ENCODE measurements at places on chromosomes 1 and 21.

DNA sequence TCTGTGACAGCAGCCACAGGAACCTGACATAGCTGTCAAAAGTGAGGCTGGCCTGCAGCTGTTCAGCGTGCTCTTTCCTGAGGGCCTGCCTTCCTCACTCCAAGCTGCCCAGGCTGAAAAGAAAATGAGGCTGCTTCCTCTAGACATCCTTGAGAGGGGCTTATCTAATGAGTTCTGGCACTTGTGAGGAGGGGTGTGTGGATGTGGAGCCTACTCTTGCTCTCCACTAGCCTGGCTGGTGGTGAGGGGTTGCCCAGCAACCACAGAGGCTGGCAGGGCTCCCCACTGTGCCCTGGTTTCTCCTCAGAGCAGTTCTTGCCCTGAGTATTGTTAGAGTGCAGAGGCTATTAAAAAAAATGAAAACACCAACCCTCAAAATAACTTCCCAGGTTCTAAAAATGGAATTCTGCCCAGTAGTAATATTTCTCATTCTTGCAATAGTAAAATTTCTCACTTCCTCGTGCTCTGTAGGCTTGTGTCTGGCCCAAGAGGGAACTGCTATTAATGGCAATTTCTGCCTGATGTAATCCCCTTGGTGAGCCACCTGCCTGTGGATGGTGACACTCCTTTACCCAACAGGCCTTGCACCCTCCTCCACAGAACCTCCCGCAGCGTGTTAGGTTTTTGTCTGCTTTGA, 52.6 kb upstream of the EPS8L3 start:
- DNase-seq = no peak

GRCh38 chr1:172483448-172483847, 39.6 kb upstream of the PIGC start:
- DNase-seq = no peak

GRCh38 chr1:147509786-147510395, 31.4 kb upstream of the BCL9 start:
- DNase-seq = no peak

DNA sequence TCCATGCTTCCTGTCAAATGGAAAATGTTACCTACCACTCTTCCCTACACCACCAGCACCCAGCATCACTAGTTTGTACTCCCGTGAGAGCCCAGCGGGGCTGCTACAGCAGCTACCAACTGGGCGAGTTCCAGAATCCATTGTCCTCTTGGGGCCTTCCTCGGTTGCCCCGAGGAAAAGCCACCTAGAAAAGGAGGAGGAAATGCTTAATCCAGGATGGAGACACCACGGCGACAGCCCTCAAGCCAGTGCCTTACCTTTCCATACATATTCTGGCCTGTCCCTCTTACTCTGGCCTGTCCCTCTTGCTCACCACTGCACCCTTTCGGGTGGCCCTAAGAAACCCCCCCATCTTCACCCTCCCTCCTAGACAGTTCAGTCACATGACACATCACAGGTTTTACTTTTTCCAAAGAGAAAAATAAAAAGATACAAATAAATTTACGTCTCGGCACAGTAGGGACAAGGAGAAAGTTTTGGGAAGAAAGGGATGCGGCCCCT, 478 bp downstream of the RIT1 start:
- no peak for DNase-seq

DNA sequence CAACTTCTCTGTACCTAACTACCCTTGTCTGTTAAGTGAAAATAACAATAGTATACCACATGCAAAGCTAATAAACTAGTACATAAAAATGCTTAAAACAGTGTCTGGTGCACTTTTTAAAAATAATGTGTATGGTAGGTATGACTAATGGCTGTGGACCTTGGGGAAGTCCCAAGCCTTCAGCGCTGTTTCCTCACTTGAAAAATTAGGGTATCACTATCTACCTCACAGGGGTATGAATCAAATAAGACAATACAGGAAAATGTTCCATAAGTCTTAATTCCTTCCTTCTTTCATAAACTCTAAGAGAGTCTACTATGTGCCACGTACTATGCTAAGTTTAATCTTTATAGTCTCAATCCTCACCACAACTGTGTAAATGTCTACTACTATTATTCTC, 32.0 kb downstream of the EGLN1 start:
- DNase-seq = no peak

DNA sequence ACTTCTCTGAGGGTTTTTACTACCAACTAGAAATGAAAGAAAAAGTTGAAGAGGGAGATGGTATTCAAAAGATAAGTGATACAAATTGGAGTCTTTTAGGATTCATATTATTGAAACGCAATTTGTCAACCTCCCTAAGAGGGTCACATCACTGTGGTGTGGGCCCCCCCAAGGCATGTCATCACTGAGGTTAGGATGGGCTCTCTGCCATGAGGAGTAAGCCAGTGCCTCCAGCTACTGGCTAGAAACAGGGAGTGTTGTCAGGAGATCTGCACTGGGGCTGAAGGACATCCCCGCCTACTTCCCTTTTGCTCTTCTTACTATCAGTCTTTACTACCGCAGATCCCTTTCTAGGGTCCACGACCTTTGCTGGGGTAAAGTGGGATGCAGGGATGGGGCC, 25.9 kb downstream of the ITSN1 start:
- DNase-seq = no peak

DNA sequence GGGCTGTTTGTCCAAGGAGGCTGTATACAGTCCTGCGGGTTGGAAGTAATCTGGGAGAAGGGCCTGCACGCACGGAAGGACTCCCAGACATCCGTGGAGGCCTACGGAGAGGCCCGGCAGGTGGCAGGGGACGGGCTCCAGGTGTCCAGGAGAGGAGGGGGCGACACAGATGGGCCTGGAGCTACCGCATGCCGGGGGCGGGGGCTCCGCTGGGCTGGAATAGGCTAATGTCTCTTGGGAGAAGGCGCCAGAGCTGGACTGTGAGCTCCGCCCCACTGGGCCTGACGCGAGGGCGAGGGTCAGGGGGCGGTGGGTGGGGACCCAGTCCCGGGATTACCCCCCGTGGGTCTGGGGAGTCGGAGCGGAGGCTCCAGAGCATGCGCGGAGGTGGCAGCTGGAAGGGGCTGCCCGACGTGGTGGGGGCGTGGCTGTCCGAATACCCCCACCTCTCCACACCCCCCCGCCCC, 659 bp downstream of the AGO1 start:
- no peak for DNase-seq

DNA sequence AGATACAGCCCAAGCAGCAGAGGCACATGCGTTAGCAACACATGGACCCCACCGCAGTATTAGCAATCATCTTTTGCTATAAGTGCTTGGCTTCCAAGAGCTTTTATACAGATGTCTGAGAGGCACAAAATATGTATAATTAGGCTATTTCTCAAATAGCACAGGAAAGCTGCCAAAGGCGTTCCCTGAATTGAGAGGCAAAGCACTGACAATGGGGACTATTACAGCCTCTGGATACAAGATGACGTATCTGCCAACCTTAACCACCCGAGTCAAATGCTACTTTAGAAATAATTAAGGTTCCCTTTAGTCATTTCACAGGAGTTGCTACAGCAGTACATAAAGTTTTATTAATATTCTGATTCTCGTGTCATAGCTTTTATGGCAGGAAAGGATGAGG, 6.4 kb downstream of the STMN1 start:
- DNase-seq = no peak

DNA sequence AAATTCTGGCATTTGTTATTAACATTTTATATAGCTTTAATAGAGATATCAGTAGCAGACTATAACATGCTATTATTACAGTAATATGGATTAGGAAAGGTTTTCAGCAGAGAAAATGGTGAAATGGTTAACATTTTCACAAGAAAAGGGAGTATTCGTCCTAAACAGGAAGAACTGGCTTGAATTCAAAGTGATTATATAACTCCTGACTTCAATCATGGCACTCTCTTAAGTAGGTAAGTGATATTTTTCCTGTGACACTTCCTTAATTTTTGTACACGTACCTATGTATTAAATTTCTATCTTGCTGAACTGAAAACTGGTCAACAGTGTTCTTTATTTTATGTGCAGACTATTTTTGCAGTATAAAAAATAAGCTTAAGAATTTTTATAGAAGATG, 67.9 kb upstream of the CNN3 start:
- DNase-seq = no peak

GRCh38 chr1:147748676-147749350, 11.6 kb downstream of the GJA5 start:
- DNase-seq = no peak

DNA sequence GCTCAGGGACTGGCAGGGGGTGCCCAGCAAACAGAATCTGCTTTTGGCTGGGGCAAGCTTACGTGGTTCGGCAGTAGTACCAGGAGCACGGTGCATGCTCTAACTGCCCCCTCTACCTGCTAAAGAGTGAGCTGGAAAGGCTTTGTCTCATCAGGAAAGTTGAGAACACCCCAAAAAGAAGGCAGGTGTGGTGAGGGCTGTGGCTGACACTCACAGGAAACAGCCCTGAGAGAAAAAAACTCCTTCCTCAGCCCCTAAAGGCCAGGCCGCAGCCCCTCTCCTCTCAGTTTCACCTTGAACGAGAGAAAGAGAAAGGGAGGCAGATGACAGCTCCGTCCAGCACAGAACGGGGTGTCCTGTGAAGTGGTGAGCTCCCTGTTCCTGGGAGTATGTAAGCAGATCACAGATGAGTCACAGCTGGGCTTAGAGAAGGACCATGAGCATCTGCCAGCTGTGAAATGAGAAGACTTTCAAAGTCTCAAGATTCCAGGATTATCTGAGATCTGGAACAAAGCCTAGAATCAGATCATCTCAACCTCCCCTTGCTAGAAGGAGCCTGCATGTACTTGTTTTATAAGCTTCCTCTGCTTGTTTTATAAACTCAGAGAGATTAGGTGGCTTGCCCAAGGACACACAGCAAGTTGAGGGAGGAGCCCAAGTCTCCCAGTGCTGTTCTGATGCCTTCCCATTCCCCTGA, 13.4 kb downstream of the LAPTM5 start:
- DNase-seq = no peak

GRCh38 chr1:169048043-169048442, 58.4 kb upstream of the ATP1B1 start:
- no peak for DNase-seq

DNA sequence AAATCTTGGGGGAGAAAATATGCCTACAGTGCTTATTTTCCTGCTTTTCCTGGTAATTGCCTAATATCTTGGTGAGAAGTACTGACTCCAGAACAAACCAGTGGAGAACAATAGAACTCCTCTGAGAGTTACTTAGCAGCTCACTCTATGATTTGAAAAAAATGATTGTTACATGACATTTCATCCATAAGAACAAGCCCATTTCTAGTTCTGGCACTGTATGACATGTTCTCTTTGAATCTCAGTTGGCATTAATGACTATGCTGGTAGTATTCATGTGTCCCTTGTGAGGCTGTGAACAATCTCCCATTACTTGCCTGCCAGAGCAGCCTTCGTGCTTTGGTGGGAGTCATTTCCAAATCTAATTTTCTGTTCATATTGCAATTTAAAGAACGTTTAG, 58.0 kb downstream of the CLIC4 start:
- DNase-seq = no peak

- DNase-seq = no peak
Measured at GRCh38 chr1:148355976-148356375, 127.1 kb downstream of the PPIAL4G start.

- DNase-seq = no peak
Measured at GRCh38 chr1:33741749-33742148, 122.1 kb upstream of the HMGB4 start.

GRCh38 chr1:18736958-18737357, 106.3 kb downstream of the PAX7 start:
- DNase-seq = no peak

DNA sequence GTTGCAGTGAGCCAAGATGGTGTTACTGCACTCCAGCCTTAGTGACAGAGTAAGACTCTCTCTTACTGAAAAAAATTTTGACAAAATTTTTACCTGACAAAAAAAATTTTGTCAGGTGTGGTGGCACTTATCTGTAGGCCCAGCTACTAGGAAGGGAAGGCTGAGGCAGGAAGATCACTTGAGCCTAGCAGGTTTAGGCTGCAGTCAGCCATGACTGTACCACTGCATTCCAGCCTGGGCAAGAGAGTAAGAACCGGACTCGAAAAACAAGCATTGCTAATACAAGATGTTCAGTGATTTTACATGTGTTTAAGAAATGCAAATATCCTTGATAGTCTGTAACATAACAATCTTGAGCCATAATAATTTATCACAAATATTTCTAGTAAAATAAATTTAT, 46.9 kb downstream of the USP48 start:
- DNase-seq = no peak

- DNase-seq = no peak
Measured at GRCh38 chr1:151403612-151404011, 4.2 kb downstream of the PSMB4 start.

DNA sequence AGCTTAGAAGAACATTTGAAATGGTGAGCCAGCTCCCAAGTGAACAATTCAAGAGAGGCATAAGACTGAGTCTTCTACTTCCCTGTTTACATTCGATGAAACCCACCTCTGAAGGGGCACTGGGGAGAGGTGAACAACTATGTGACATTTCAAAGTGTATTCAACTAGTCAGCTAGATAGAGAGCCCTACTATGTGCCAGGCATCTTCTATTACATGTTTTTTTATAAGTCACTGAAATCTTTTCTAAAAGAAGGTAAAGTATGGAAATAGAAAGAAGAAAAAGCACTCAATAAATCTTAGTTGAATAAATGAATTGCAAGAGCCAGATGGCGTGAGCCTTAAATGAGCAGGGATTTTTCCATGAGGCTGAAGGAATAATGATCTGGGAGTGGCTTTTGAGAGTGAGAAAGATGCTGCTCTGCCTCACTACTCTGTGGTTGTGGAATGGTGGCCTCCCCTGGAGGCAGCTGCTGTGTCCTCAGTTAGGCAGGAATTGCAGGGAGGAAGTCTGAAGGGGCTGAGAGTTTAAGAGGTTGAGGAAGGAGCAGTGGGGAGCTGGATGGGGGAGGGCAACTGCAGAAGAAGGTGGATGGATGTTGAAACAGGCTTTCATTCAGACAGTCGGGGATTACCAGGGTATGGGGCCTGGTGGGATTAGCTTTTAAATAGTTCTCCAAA, 10.4 kb upstream of the PTPRF start:
- no peak for DNase-seq

DNA sequence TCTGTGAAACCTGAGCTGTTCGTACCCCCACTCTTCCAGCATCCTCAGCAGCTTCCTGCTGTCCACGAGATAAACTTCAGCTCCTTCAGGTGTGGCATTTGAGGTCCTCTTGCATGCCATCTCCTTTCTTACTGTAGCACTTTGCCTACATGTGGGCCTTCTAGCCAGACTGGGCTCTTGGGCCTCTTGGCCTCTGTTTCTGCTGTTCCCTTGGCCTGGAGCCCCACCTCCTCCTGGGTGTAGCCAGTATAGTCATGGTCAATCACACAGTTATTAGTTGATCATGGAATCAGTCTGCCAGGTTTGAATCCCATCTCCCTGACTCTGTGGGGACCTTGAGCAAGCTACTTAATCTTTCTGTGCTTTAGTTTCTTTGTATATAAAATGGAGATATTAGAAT, 26.4 kb downstream of the TMEM53 start:
- DNase-seq = no peak

- DNase-seq = no peak
Measured at GRCh38 chr1:168031627-168032026, 94.8 kb upstream of the MPC2 start.

GRCh38 chr1:156153362-156153761, at the start of gene SEMA4A:
SEMA4A (plus strand) TSS chr1:156153585; CDS start chr1:156154579, 994 bp downstream.
- no peak for DNase-seq
